Stimulated activated CD4-positive, alpha-beta T cell treated with anti-CD3 and anti-CD28 coated beads, Interleukin-4, amount 100 ng/mL, for 1 hour (primary cell): ENCODE measurements at places on chromosomes 11 and 22.

- DNase-seq, result no peak
Measured at GRCh38 chr22:29716814-29717545, 2.8 kb upstream of the CABP7 start.

- DNase-seq, result no peak
Measured at GRCh38 chr11:70109006-70109405, 30.9 kb downstream of the ANO1 start.

DNA sequence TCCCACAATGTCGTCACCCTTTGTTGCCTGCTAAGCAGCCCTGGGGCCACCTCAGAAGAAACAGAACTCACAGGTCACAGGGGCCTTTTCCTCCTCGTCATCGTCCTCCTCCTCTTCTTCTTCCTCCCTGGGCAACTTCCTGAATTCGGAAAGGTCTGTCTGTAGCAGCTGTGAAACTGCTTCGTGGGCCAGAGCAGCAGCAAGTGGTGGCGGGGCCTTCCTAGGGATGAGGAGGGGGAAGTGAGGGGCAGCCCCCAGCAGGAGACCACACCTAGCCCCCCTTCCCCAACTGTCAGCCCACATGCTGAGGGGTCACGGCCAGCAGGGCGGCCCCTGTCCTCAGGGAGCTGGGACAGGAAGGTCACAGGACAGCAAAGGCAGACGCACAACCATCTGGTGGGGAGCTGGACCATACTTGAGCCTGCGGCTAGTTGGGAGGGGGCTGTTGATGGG, 13.2 kb downstream of the PPM1F start:
- no peak for DNase-seq

GRCh38 chr11:7692426-7692825, 13.9 kb downstream of the OVCH2 start:
- DNase-seq, result no peak

DNA sequence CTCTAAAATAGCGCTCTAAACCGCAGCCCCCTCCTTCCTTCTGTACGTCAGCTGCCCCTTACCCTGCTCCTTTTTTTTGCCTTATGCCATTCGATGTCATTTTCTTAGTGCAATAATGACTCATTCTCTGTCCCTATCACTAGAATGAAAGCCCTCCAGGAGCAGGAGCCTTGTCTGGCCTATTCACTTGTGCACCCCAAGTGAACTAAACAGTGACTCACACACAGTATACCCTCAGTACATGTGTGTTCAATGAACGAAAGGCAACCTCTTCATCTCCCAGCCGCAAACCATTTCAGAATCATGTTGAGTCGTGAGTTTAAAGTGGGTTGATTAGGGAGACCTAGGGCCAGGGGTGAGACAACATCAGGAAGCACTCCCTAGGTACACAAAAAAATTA, 50.7 kb upstream of the SPATA19 start:
- DNase-seq, result no peak

DNA sequence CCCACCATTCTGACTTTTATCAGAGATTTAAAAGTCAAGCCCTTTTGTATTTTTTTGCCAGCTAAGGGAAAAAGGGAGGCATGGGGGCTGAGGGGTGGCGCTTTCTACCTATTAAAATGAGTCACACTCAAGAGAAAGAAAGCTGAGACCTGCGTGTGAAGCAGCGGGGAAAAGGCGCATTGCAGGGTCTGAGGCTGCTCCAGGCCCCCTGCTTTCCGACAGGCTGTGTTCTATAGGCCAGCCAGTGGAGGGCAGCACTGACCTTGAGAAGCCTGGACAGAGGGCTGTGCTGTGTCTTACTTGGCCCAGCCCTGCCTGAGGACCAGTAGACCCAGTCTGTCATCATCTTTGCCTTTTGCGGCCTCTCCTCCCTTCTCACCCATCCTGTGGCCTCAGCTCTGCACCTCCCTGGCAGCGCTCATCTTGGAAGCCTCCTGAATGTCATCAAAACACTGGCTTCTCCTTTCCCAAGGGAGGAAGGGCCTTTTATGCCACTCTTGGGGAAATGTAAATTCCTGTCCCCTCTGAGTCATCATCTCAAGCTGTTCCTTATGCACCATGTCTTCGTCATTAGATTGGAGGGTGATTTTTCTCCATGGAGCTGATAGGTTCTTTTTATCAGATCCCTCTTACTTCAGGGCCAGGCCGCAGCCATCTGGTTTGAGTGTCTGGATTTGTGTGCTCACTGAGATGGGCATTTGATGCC, 12.6 kb upstream of the MAPK8IP1 start:
- peak; percentile 8 for DNase-seq

GRCh38 chr11:12167061-12168000, 56.9 kb downstream of the MICAL2 start:
- no peak for DNase-seq

- DNase-seq, result no peak
Measured at GRCh38 chr11:101880222-101880621, 34.6 kb upstream of the CEP126 start.

DNA sequence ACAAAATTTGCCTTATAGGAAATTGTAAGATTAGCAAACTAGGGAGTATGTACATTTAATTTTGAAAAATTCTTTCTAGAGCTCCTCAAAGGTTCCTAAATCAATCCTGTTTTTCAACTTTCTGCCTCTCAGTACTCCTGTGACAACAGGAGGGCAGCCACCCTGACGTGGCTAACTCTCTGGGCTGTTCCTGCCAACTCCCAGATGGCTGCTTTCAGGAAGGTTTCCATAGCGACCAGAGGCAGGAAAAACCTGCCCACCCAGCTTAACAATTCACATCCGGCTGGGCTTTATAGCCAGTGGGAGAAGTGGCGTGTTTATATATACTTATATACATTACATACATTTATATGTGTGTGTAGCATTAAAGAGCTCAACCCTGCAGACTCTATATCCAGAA, 26.5 kb downstream of the SGSM3 start:
- no peak for DNase-seq

DNA sequence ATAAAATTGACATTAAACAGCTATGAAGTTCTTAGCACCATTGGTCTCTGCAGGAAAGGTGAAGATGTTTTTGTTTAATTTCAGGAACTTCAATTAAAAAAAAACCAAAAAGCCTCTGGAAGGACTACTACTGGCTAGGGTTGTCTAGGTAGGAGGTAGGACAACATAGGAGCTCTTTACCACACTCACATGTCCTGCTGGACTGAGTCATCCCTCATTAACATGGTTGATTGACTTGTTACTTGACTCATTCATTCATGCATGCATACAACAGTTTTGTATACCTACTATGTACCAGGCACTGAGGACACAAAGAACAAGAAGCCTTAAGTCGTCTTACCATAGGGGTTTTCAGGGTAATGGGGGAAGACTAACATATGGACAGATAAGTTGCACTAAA, 216.9 kb upstream of the ARHGAP20 start:
- DNase-seq, result no peak

DNA sequence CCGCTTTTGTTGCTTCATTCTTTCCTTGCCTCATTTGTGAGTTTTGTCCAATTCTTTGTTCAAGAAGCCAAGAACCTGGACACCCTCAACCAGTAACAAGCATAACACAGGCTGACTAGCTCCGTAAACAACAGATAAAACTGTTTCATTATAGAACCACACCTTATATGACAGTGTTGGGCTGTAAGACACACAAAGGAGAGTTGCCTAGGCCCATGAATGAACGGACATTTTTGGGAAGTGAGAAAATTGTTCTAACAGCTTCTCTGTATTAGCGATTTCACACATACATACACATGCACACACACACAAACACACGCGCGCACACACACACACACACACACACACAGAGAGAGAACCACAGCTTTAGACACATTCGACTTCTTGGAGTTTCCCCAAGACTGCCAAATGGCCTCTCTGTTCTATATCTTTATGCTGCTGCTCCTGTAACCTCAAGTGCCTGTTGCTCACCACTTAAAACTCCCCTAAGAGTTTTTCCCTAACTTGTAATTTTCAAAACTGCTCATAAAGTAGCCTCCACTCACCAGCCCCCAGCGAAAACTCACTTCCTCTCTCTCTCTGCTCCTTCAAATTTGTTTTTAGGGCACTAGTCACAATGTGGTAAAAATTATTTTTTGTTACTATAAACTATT, 35.9 kb downstream of the CTSC start:
- no peak for DNase-seq

DNA sequence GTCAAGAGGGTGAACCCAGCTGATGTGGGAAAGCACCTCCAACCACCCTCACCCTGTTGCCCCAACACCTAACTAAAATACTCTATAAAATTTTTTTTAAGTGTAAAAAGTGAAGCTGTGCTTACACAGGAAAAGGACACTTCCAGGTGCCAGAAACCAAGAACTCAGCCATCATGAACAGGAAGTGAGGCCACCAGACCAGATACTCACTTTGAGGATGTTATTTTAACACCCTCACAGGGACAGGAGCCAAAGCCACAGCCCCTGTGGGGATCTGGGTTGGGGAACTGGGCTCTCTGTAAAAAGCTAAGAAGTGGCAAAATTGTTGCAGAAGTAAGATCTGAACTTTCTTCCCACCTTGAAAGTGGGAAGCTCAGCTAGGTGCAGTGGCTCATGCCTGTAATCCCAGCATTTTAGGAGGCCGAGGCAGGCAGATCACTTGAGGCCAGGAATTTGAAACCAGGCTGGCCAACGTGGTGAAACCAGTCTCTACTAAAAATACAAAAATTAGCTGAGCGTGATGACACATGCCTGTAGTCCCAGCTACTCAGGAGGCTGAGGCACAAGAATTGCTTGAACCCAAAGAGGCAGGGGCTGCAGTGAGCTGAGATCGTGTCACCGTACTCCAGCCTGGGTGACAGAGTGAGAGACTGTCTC, 3.8 kb downstream of the RSPH14 start:
- no peak for DNase-seq

DNA sequence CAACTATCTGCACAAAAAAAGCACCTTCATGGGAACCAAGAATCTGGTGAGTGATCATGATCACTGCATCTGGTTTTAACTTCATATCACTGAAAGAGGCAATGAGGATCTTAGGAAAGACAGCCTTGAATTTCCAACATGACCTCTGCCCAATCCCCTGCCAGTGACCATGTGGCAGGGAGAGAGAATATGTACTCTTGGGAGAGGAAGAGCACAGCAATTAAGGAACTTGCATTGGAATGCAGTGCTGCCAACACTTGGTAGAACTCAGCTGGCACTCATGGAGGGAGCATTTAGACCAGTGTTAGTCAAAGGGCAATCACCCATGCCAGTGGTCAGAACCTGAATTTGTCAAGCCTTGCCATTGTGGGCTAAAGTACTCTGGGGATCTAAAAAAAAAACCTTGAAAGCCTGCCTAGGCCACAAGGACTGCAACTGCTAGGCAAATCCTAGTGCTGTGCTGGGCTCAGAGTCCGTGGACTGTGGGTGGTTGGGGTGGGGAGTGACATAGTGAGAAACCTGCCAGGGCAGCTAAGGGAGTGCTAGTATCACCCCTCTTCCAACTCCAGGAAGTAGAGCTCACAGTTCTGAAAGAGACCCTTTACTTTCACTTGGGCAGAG, 23.1 kb downstream of the JRKL start:
- no peak for DNase-seq

DNA sequence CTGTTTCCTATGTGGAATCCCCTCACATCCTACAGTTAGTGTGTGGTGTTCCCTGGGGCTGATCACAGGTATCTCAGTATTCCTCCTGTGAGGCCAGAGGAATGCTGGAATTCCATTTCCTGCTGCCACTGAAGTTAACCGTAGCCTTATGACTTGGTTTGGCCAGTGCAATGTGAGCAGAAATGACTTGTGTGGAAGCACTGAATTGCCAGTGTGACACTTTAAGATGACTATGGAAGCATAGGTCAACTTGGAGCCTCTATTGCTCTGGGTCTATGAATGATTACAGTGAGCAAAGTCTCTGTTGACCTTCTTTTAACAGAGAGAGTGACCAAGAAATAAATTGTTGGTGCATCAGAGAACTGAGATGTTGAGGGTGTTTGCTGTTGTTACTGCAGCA, 16.5 kb downstream of the TBRG1 start:
- DNase-seq, result no peak

DNA sequence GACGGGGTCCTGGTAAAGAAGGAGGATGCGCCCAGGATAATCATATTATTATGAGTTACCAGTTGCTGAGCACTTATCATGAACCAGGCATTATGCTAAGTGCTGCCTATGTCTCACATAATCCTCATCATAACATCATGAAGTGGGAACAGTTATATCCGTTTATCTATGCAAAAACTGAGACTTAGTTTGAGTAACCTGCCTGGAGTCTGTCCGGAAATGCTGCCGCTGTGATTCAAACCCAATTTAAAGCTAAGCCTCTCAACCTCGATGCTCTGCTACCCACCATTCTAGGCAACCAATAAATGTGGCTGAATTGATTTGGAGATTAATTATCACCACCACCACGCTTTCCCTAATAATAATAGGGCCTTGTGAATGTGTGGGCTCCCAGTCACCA, 111.5 kb upstream of the CLMP start:
- no peak for DNase-seq

- no peak for DNase-seq
Measured at GRCh38 chr11:121722431-121723245, 269.9 kb upstream of the SORL1-AS1 start.

- DNase-seq, result no peak
Measured at GRCh38 chr22:22920910-22921550, 33.4 kb downstream of the IGLL5 start.
